ENCODE measurements at places on chromosomes 6 and 20.

DNA sequence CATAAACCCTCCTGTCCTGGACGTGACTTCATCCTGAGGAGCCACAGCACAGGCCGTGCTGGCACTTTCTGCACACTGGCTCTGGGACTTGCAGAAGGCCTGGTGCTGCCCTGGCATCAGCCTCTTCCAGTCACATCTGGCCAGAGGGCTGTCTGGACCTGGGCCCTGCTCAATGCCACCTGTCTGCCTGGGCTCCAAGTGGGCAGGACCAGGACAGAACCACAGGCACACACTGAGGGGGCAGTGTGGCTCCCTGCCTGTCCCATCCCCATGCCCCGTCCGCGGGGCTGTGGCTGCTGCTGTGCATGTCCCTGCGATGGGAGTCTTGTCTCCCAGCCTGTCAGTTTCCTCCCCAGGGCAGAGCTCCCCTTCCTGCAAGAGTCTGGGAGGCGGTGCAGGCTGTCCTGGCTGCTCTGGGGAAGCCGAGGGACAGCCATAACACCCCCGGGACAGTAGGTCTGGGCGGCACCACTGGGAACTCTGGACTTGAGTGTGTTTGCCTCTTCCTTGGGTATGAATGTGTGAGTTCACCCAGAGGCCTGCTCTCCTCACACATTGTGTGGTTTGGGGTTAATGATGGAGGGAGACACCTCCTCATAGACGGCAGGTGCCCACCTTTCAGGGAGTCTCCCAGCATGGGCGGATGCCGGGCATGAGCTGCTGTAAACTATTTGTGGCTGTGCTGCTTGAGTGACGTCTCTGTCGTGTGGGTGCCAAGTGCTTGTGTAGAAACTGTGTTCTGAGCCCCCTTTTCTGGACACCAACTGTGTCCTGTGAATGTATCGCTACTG lies 22.0 kb upstream of the PYGB start:
- no peak for DNase-seq

GRCh38 chr6:2384528-2384927 lies 139.1 kb upstream of the GMDS start:
- no peak for DNase-seq

DNA sequence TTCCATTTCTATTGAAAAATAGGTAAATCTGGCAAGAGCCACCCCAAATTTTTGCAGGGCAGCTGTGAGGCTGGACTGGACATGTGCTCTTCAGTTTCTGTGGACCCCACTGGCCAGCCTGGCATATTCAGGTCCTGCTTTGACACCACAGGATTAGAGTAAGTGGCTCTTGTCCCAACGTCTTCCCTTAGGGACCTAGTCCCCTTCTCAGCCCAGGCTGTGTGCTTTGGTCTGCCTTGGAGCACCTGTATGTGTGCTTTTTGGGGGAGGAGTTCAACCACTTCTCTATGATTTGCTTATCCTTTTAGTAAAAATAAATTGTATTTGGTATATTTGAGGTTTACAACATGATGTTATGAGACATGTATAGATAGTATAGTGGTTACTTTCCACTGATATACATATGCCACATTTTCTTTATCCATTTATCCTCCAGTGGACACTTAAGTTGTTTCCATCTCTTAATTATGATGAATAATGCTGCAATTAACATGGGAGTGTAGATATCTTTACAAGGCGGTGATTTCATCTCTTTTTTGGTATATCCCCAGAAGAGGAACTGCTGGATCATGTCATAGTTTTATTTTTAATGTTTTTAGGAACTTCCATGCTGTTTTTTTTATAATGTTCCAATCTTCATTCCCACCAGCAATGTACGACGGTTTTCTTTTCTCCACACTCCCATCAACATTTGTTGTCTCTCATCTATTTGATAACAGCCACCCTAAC lies 167.8 kb upstream of the UST start:
- no peak for DNase-seq

DNA sequence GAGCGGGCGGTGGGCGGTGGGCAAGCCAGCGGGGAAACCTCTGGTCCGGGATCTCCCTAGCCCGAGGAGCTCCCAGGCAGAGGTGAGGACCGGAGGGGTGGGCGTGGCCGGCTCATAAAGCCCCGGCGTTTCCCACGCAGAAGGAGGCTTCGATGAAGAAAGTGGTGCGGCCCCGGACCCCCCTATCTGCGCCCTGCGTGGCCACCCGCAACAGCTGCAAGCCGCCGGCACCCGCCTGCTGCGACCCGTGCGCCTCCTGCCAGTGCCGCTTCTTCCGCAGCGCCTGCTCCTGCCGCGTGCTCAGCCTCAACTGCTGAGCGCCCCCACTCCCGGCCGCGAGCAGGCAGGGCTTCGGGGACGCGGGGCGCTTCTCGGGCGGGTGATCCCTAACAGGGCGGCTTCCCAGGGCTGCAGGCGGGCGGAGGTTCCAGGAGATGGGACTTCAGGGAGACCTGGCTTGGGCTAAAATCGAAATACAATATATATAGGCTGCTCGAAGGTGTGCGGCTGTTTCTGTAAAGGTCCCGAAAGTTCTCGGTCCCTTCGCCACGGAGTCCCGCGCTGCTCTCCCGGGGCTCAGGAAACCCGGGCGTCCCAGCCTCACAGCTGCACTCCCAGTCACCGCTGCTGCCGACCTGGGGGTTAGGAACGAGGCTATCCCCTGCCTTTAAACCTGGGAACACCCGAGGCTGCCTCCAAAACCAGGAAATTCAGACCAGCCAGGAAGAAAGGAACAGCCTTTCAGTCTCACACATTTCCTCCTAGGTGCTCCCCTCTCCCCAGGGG lies 27.8 kb downstream of the ASIP start:
- no peak for DNase-seq

DNA sequence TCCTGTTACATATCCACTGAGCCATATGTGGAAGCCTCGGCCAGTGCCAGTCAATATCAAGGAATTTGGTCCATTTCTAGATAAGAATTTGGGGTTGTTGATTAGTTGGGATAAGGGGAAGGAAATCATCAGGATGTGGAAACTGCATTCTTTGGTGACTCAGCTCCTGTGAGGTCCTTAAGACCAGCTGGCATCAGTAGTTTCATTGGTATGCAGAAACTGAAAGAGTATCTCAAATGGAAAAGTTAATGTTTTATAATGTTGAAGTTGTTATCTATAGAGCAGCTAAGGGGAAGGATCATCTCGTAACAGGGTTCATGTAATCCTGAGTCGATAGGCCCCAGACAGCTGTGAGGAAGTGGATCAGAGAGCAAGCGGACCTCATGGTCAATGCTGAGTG lies 87.9 kb upstream of the PRND start:
- no peak for DNase-seq

GRCh38 chr6:133396233-133396983 lies 155.3 kb downstream of the EYA4 start:
- peak; percentile 20 for DNase-seq

DNA sequence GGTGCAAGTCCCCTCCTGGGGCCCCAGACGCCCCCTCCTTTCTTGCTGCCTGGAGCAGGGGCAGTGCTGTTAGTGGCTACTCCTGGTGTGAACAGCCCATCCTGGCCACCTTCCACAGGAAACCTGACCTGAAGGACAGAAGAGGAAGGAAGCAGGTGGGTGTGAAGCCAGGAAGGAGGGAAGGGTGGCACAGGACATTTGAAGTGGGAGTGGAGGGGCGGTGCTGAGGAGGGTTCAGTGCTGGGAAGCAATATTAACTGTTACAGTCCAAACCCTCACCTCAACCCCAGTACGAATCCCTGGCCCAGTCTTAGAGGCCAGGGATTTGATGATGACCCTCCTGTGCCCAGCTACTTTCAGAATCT lies 766 bp downstream of the PRICKLE4 start:
- DNase-seq = no peak

DNA sequence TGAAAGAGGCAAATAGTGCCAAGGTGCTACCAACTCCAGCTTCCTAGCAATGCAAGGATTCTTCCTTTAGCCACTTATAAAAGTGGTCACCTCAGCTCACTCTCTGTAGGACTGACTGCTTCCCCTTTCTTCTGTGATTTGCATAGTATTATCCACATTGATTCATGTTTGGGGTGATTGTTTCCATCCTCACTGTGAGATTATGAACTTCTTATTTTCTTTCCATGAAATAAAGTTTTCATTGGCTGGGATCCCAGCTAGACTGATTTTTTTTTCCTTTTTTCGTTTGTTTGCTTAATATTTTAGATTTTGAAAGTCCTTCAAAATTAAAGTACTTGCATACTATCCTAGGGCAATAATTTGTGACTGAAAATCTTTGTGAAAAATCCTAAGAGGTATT lies 50.5 kb downstream of the EYA4 start:
- DNase-seq = no peak

DNA sequence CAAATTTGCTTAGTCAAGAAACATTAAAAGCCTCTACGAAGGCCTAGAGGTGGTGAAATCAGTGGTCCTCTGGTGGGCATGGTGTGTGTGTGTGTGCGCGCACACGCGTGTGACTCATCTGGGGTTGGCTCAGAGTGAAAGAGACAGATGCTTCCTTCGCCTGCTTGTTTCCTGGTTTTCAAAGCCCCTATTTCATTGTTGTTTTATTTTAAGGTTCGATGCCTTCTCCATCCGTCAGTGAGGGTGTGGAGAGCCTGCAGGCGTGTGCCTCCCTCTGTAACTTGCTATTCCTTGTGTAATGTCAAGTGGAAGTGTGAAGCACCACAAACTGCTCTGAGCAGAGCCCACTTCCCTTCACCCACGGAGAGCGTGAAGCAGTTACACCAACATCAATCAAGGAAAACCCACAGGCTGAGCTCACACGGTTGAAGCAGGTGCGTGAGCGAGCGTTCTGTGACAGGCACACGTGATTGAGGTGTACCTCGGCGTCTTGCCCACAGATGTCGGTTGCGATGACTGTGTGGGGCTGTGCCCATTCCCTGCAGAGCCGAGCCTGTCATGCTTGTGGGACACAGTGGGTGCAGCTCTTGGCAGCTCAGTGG lies 233.9 kb downstream of the PRL start:
- DNase-seq = no peak

DNA sequence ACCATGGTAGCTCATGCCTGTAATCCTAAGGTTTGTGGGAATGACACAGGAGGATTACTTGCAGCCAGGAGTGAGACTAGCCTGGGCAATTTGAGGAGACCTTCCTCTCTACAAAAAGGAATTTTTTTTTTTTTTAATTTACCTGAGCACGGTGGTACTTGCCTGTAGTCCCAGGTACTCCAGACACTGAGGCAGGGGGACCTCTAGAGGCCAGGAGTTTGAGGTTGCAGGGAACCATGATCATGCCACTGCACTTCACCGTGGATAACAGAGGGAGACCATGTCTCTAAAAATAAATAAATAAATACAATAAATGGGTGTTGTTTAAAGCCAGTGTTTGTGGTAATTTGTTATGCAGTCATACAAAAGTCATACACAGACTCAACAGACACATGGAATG lies 2.4 kb upstream of the HLA-F start:
- no peak for DNase-seq

DNA sequence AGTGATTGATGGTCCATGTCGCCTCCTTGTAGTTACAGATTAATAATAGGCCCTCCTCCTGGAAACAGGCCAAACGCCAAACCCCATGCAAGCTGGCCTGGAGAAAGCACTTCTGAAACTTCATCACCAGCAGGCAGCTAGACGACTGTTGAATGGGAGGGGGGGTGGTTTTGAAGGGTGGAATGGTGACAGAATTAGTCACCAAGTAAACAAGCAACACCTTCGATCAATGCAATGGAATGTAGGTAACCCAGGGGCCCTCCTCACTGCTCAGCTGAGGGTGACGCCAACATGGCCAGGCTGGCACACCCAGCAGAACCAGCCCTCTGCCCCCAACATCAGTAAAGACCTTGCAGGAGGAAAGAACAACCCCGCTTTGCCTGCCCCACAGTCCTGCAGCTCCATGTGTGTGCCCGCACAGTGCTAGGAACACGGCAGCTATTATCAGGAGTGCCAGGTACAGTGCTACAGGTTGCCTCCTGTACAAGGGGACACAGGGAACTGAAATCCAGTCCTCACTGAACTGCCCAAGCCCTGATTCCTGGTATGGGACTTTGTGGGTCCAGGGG lies 2.7 kb downstream of the BCAS1 start:
- no peak for DNase-seq

GRCh38 chr6:166620478-166621113 lies 6.5 kb downstream of the RPS6KA2 start:
- DNase-seq = no peak

DNA sequence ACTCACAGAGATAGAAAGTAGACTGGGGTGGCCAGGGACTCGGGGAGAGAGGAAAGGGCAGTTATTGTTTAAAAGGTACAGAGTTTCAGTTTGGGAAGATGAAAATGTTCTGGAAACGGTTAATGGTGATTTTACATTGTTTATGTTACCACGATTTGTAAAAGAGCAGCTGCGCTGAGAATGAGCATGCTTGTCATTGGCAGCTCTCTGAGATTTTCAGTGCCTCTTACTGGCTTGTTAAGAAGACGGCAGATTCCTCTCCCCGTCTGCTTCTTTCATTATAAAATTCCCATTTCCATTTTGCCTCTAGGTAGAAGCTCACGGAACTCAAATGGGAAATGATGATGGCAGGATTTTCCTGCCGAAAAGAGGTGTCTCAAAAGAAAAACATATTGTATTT lies 39.7 kb upstream of the PPP1R3G start:
- DNase-seq = peak; percentile 22

- DNase-seq = no peak
Observed at GRCh38 chr6:109892451-109893435, 85.4 kb upstream of the GPR6 start.

- DNase-seq = no peak
Observed at GRCh38 chr6:131250936-131251335, 115.7 kb downstream of the AKAP7 start.

DNA sequence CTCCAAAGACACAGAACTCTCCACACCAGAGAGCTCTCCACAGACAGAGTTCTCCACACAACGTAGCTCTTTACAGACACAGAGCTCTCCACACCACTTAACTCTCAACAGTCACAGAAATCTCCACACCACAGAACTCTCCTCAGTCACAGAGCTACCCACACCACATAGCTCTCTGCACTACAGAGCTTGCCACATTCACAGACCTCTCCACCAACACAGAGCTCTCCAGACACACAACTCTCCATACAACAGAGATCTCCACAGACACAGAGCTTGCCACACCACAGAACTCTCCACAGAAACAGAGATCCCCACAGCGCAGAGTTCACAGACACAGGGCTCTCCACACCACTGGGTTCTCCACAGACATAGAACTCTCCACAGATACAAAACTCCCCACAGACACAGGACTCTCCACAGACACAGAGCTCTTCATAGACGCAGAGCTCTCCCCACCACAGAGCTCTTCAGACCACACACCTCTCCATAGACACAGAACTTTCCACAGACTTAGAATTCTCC lies 52.5 kb downstream of the ERMARD start:
- DNase-seq = no peak

- DNase-seq = no peak
Observed at GRCh38 chr6:53520320-53520928, 24.5 kb downstream of the GCLC start.

DNA sequence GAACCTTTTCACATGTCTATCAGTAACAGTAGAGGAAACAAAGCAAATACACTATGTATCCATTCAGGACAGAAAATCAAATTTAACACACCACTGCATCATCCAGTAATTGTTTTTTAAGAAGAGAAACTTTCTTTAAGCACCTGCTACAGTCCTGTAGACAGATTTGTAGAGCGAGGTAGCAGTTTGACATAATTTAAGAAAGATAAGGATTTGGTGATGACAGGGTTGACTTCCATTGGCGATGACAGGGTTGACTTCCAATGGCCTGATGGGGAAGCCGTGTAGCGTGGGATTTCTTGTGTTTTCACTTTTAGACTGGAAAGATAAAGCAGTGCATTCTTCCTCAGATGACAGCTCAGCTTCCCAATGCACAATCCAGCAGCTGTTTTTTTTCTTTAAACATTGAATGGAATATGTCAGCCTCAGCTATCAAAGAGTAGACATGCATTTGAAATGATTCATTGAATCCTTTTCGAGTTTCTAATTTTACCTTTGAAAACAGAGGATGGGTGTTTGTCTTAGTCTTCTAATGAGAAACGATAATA lies 68.5 kb downstream of the ECT2L start:
- DNase-seq = no peak
